Ovary (tissue), 10 donors: ENCODE measurements at places on chromosomes 6 and 20. TPM values are rescaled to one million over a fixed set of nuclear protein-coding genes. Genes with fewer than 3 reads are reported as not detected.
A peak's percentile ranks its signal among the peaks of the same experiment; 100 is the strongest.

DNA sequence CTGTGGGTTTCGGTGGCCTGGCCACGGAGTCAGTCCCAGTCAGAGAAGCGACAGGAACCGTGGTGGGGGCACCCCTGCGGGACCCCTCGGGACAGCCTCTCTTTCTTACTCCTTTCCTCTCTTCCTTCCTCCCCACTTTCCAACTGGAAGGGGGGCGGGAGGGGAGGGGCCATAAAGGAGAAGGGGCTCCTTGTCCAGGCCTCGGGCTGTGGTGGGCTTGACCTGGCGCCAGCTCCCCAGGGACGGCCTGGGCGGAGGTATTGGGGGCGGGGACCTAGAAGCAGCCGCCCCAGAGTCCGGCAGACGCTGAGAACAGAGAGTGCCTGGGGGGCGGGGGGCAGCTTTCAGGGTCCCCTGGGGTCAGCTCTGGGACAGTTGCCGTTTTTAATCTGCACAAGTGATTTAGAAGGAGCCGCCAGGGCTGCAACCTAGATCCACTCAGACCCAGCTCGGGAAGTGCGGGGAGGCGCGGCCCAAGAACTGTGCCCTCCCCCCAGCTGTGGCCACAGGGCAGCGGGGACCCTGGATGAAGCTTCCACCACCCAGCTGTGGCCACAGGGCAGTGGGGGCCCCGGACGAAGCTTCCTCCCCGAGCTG, 6.4 kb upstream of the ABHD16B start:
- peak; percentile 52 for DNase-seq

GRCh38 chr20:23763345-23763744, 12.6 kb upstream of the CST1 start:
- DNase-seq = no peak

DNA sequence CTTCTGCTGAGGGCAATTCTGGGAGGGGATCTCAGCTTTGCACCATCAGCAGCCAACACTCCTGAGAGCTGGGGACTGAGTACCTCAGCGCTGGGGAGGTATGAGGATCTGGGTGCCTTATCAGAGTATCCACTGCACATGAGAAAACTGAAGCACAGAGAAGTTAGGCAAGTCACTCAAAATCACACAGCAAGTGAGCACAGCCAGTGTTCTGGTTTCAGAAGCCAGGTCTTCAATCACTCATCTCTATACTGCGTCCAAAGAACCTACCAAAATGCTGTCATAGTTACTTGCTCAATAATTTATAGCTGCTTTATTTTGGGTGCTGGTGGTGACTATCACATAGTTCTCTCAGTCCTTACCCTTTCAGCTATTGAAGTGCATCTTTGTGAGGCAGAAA, 5.0 kb downstream of the ADTRP start:
- DNase-seq = no peak

GRCh38 chr6:40912158-40912946, 126.7 kb downstream of the UNC5CL start:
- DNase-seq = peak; percentile 43

- DNase-seq = peak; percentile 46
Observed at GRCh38 chr6:125791151-125791819, 525 bp downstream of the NCOA7 start.

DNA sequence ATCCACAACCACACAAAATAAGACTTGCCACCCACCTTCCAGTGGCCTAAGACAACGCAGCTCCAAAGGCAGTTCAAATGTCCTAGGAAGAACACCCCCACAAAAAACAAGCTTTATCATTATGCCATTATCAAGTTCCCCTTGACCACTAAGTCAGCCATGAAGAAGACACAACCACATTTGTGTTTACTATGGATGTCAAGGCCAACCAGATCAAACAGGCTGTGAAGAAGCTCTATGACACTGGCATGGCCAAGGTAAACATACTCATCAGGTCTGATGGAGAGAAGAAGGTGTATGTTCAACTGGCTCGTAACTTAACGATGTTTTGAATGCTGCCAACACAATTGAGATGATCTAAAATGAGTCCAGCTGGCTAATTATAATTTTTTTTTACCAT, 26.1 kb downstream of the SEC63 start:
- DNase-seq = no peak

GRCh38 chr6:65790666-65791065, 83.6 kb upstream of the EYS start:
- no peak for DNase-seq

- no peak for DNase-seq
Observed at GRCh38 chr20:31355981-31356380, 12.4 kb upstream of the DEFB118 start.

- DNase-seq = no peak
Observed at GRCh38 chr6:166318649-166319600, 10.7 kb upstream of the PRR18 start.

GRCh38 chr6:705047-705446, 12.1 kb upstream of the EXOC2 start:
- DNase-seq = no peak

- DNase-seq = no peak
Observed at GRCh38 chr6:90739802-90740201, 152.9 kb upstream of the MAP3K7 start.

DNA sequence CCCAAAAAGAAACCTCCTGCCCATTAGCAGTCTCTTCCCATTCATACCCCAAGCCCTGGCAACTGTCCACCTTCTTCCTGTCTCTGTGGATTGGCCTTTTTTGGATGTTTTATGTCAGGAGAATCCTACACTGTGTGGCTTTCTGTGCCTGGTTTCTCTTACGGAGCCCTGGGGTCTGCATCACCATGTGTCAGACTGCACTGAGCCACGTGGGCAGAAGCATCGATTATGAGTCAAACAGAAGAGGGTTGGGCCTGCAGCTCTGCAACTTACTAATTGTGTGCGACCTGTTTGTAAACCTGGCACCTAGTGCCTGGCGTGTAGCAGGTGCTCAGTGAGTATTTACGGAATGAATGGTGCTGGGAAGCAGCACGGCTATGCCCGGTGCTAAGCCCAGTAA, 62.6 kb downstream of the IGF2R start:
- DNase-seq = no peak

- DNase-seq = no peak
Observed at GRCh38 chr20:57200882-57201695, 65.4 kb downstream of the BMP7 start.

GRCh38 chr6:97040355-97040860, 115.9 kb downstream of the KLHL32 start:
- no peak for DNase-seq

DNA sequence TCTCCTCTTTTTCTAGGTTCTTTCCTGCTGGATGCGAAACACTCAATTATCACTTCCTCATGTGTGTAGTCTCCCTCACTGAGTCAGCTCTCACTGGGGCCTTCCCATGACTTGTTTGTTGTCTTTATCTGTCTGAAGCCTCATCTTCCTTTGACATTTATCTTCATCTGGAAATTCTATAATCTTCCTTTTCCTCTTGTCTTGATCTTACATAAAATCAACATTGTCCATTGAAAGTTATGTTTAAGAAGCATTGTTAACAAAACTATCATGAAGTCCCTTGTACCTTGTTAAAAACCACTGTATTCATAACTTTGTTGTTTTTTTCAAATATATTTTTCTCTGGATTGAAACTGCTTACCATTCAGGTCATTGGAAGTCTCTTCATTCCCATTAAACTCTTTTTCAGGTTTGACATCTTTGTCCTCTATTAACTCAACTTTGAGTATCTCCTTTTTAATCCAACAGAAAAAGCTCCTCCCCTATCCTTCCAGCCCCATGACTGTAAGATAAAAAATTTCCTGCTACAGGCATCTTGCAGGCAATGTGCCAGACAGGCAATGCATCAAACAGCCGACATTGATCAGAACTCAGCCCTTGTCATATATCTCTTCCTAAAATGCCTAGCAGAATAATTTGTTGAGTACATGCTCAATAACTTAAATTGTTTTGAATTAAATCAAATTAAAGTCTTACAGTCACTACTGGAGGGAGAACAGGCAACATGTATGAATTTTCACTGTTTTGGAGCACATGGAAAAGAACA, 34.8 kb downstream of the MYLIP start:
- no peak for DNase-seq

- DNase-seq = no peak
Observed at GRCh38 chr6:86016567-86016966, 373.9 kb upstream of the SYNCRIP start.

GRCh38 chr6:90368601-90369000, 72.0 kb upstream of the BACH2 start:
- DNase-seq = no peak

- peak; percentile 64 for DNase-seq
Observed at GRCh38 chr6:42451333-42452170, at the start of gene TRERF1. TRERF1 (minus strand) TSS chr6:42451926; CDS start chr6:42269590, 182,336 bp downstream.

GRCh38 chr6:148441454-148441911, 98.8 kb downstream of the SASH1 start:
- DNase-seq = no peak

GRCh38 chr20:7775072-7775471, 165.2 kb downstream of the HAO1 start:
- no peak for DNase-seq

DNA sequence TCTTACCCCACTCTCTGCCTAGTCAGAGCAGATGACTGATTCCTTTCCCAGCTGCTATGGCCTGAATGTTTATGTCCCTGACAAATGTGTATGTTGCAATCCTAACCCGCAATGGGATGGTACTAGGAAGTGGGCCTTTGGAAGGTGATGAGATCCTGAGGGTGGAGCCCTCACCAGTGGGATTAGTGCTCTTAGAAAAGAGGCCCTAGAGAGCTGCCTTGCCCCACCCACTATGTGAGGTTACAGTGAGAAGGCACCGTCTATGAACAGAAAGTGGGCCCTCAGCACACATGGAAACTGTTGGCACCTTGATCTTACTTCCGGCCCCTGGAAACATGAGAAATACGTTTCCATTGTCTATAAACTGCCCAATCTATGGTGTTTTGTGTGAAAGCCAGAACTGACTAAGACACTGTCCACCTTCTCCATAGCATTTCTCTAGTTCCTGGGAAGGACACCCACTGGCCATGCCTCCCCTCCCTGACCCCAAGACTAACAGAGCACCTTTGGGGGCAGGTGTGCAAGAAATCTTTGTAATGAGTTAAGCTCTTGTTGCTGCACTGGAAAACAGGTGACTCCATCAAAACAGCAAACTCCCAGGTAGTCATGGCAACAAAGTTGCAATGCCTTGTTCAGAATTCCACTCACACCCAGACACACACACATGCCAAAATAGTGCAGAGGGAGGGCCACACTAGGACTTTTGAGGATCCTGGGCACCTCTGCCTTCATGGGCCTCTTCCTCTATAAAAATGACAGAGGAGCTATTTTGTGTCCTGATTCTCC, 16.2 kb downstream of the GABRR2 start:
- DNase-seq = no peak

GRCh38 chr6:142819603-142820337, 125.2 kb downstream of the HIVEP2 start:
- no peak for DNase-seq

- DNase-seq = peak; percentile 49
Observed at GRCh38 chr6:136526196-136526930, 23.9 kb downstream of the MAP7 start.

- DNase-seq = no peak
Observed at GRCh38 chr6:7916959-7917358, 6.4 kb upstream of the TXNDC5 start.

- DNase-seq = no peak
Observed at GRCh38 chr20:63500902-63501817, 2.3 kb upstream of the EEF1A2 start.

GRCh38 chr6:2760882-2761842, 4.0 kb upstream of the WRNIP1 start:
- DNase-seq = no peak

DNA sequence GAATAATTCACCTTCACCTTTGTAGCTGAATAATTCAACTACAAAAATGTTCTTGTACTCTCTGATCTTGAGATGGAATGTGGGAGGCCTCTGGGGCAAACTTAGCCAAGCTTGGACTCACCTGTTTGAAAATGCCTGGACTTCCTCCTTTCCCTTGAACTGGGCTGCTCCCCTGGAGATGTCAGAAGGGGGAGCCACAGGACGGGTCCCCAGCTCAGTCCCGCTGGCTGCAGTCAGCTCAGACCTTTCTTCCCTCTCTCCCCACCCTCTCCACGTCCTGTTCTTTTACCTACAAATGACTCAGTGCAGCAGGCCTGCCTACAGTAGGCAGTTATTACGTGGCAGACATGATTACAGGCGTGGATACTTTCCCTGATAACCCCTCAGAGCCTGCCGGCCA, 131.5 kb upstream of the RALGAPA2 start:
- no peak for DNase-seq

DNA sequence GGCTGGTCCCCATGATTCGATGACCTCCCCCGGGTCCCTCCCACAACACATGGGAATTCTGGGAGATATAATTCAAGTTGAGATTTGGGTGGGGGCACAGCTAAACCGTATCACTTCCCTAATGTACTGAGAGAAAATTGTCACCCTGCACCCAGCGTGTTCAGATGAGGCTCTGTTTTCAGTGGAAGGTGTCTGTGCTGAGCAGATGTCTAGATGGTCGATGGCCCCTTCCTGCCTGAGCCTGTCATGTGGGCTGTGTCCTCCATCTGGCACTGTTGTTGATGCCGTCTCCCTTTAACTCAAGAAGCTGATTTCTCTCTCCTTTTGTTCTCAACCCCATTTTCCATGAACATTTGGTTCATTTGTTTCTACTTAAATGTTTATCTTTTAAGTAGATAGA, 37.0 kb downstream of the TMEM181 start:
- no peak for DNase-seq

DNA sequence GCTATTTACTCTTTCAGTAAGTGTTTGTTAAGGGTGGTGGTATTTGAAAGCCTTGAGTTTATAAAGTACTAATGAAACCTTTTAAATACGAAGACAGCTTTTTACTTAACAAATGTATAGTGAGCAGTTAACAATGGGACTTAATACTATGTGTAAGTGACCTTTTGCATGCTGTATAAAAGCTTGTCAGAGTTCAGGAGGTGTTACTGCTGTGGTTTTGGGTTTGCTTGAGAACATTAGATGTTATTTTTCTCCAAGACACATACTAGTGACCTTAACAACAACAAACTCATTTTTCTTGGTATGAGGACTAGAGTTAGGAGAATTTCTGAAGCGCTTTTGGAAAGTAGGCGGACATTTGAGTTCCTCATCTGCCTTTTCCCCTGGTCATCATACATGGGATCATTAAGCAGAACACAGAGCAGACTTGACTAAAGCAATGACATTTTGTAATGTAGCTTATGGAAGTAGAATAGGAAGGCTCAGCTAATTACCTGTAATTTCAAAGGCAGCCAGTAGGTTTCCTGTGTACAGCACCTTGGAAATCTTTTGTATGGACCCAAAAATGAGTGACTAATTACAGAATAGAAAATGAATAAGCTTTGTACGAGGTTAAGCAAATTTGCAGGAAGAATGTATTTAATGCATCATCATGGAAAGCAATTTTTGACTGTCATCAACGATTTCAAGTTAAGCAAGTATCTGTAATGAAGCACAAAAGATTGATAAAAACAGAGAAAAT, 14.1 kb downstream of the CDYL start:
- no peak for DNase-seq

BTNL2 gene
- total RNA-seq = not detected

NUP153 gene
- total RNA-seq = 42.0 TPM

PM20D2 gene
- total RNA-seq = 18.4 TPM

SLC22A16 gene
- 0.50 TPM for total RNA-seq

CST7 gene
- total RNA-seq = 1.0 TPM

SCGN gene
- not detected for total RNA-seq

GPR6 gene
- total RNA-seq = not detected

PARD6B gene
- 8.5 TPM for total RNA-seq

IPCEF1 gene
- 3.4 TPM for total RNA-seq

C6orf118 gene
- not detected for total RNA-seq

CD93 gene
- total RNA-seq = 18.3 TPM

TREML2 gene
- total RNA-seq = not detected

MAFB gene
- total RNA-seq = 7.9 TPM

CLPSL2 gene
- total RNA-seq = not detected

NEURL2 gene
- total RNA-seq = 18.4 TPM

SLC24A3 gene
- total RNA-seq = 8.4 TPM

AIF1 gene
- total RNA-seq = 13.3 TPM

PRR3 gene
- total RNA-seq = 20.8 TPM

FOXF2 gene
- total RNA-seq = not detected
